ENCODE measurements at places on chromosomes 3 and 15. TPM values are rescaled to one million over a fixed set of nuclear protein-coding genes. Genes with fewer than 3 reads are reported as not detected.

GRCh38 chr3:29291982-29292363, 11.1 kb downstream of the RBMS3 start:
- ATAC-seq, result no peak

GRCh38 chr3:54085936-54086335, 36.4 kb upstream of the CACNA2D3 start:
- no peak for ATAC-seq

DNA sequence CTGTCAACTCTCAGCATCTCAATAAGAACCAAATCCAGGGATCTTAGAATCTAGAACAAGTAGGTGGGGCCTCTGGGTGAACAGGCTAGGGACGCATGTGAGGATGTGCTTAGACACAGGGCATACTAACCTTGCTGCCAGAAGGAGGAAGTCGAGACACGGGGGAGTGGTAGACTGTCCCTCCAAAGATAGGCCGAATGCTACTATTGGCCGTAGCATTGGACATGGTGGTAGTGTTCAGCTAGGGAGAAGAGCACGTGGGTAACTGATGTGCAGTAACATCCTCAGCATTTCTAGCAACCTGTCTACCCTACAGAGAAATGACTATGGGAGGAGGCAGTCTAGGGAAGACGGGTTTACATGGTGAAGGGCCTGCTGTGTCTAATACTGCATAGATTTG, 15.6 kb downstream of the RCCD1 start:
- ATAC-seq, result no peak

LRRC2 gene
- 3.7 TPM for total RNA-seq

CTXN2 gene
- 0.29 TPM for total RNA-seq

GRCh38 chr15:43230640-43231115, 9.9 kb upstream of the EPB42 start:
- ATAC-seq, result peak; percentile 63

TLR9 gene
- total RNA-seq, result 0.15 TPM

DNA sequence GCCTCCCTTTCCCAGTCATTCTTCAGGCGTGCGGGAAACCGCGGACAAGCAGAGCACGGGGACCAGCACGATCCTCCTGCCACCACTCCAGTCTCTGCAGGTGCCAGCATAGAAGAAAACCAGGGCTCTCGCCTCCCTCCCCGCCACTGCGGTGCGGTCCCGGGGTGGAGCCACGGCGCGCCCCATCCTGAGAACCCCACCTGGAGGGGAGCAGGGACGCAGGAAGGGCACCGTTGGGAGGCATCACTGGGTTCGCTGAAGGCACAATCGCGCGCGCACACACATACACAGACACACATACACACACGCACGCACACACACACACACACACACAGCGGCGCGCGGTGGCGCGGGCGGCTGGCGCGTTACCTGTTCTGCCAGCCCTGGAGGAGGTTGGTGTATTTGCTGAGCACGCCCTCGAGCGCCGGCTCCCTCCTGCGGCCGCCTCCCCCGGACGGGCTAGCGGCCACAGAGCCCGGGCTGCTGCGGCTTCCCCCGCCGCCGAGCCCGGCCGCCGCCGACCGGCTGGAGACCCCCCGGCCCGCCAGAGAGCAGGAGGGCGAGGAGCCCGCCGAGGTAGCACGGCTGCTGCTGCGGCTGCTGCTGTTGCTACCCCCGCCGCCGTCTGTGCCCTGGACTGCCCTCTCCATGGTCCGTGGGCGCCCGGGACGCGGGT, 394 bp downstream of the OSBPL10 start:
- peak; percentile 76 for ATAC-seq

DNA sequence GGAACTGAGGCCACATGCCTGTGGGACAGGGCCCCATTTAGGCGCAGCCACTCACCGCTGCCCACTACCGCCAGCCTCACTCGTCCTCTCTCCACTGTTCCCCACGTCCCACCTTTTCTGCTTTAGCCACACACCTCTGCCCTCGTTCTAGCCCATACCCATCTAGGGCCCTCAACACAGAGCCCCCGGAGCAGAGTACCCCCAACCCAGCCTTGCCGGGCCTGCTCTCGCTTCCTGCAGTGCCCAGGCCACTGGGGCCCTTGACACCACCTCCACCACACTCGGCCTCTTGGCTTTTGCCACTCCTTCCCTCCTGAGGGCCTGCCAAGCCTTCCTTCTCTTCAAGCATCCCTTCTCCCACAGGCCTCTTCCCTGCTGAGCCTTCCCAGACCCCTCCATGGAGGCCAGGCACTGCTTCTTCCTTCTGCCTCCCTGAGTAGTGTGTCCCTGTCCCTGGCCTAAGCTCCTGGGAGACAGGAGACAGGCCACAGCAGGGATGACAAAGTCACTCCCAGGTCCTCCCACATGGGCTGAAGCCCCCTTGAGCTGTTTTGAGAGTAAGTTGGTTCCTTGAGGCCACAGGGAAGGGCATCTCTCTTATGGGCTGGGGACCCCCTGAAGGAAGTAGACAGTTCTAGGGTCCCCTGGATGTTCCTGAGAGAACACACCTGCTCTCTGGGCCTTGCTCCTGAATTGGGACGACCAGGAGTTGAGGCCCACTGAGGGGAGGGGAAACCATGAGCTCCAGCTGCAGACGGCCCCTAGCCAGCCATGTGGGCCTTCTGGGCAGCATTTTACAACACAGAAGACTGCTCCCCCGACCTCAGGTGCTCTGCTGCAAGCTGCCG, 4.4 kb downstream of the PRSS50 start:
- no peak for ATAC-seq

NEK10 gene
- total RNA-seq, result 4.4 TPM

GRCh38 chr3:143414571-143415253, 295.1 kb downstream of the CHST2 start:
- ATAC-seq, result no peak

APH1B gene
- total RNA-seq, result 14.9 TPM

Measured in motor neuron (in vitro differentiated cells).